Breast epithelium (tissue), 4 donors: ENCODE measurements at places on chromosomes 5 and 9. TPM values are rescaled to one million over a fixed set of nuclear protein-coding genes. Genes with fewer than 3 reads are reported as not detected.

DNA sequence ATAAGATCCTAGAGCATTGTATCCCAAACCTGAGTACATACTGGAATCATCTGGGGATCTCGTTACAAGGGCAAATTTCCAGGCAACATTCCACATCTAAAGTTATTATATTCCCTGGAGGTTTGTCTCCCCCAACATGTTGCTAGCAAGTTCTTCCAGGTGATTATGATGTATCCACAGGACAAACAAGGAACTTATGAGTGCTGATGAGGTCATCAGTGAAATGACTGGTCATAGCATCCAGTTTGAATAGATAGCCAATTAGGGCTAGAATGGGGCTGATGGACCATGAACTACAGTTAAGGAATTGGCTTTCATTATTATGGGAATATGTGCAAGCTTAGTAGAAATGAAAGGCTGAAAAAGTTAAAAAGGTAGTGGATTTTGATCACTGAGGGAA is 115.2 kb downstream of the CWC27 start:
- no peak overlapping the region for H3K4me3 ChIP-seq
- no peaks in the 10 kb centered on the region for H3K4me1 ChIP-seq
- H3K27ac ChIP-seq, result no peak overlapping the region
- H3K27me3 ChIP-seq, result no peaks in the 10 kb centered on the region
- H3K36me3 ChIP-seq, result no peaks in the 10 kb centered on the region
- DNase-seq, result no peak

DNA sequence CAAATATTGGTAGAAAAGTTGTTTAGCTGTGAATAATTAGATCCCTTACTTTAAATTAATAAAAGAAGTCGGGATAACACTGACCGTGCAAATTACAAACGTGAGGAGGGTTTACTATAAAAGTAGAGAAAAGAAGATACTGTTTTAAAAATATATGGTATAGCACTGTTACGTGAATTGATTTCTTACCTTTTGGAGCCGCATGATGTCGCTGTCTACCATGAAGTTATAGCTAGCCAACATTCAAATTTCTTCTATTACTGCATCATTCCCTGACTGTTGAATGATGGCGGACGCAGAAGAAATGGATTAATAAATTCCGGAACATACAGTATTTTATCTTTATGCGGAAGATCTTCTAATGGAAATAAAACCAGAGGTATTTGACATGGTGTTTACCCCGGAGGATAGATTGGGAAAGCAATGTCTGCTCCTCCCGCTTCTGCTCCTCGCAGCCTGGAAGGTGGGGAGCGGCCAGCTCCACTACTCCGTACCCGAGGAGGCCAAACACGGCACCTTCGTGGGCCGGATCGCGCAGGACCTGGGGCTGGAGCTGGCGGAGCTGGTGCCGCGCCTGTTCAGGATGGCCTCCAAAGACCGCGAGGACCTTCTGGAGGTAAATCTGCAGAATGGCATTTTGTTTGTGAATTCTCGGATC is at the start of gene PCDHA6:
PCDHA6 (plus strand) TSS at position 257 of the 658 bp plus-strand sequence; CDS start at position 389, 132 bp downstream.
- H3K27ac ChIP-seq, result peak within 1 kb of the TSS; percentile 25
- H3K4me1 ChIP-seq, result no peaks in the 10 kb centered on the region
- H3K4me3 ChIP-seq, result peak within 1 kb of the TSS; percentile 41
- no peaks in the 10 kb centered on the region for H3K27me3 ChIP-seq

- H3K36me3 ChIP-seq, result peaks cover 24% of the 10 kb centered on the region
- peak overlapping the region; percentile 78 for H3K4me3 ChIP-seq
- DNase-seq, result no peak
- H3K27me3 ChIP-seq, result no peaks in the 10 kb centered on the region
These were observed 435 bp downstream of the ZNF189 start for GRCh38 chr9:101398930-101399642.

NEK6 gene
- total RNA-seq, result 31.5 TPM

- peaks cover 4% of the 10 kb centered on the region for H3K36me3 ChIP-seq
- H3K27ac ChIP-seq, result no peak overlapping the region
- no peak overlapping the region for H3K4me3 ChIP-seq
- H3K27me3 ChIP-seq, result no peaks in the 10 kb centered on the region
These were observed 5.5 kb upstream of the MAML1 start for GRCh38 chr5:179727106-179727505.

EQTN gene
- total RNA-seq, result 0.73 TPM

DNA sequence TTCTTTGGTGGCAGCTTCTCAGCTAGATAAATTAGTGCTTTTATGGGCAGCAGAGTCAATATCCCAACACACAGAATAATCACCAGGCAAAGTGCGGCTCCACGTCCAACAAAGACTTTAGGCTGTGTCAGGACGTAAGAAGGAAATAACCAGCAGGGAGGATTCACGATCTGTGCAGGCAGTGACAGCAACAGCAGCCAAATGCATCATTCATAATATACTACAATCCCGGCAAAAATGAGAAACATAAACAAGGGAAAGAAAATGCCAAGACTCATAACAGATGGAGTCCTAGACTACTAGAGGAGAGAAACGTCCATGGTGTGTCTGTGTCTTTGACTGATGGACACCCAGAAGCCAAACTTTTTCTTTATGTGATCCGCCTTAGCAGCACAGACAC is 100.7 kb downstream of the LMNB1 start:
- no peak overlapping the region for H3K27ac ChIP-seq
- H3K4me3 ChIP-seq, result no peak overlapping the region
- DNase-seq, result no peak
- no peaks in the 10 kb centered on the region for H3K27me3 ChIP-seq

SMIM3 gene
- total RNA-seq, result 47.9 TPM

DNA sequence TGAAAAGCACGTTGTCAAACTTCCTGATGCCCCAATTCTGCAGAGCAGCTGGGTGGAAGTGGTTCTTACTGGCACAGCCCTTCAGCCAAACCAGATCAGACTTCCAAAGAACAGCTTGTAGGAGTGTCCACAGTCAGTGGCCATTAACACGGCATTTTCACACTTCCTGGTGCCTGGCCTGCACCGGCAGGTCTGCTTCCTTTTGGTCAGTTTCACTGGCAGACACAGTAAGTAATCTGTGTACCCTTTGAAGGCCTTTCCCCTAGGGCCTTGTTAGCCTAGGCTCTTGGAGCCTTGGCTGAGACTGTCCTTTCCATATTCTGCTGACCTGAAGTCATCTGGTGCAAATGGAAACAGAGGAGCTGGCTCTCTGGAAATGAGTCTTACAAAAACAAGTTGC is 297.5 kb upstream of the TNC start:
- no peaks in the 10 kb centered on the region for H3K4me1 ChIP-seq
- no peak overlapping the region for H3K4me3 ChIP-seq
- no peaks in the 10 kb centered on the region for H3K36me3 ChIP-seq

GRCh38 chr5:160197341-160198144 is 31.8 kb upstream of the FABP6 start:
- H3K27ac ChIP-seq, result no peak overlapping the region
- H3K36me3 ChIP-seq, result no peaks in the 10 kb centered on the region
- no peaks in the 10 kb centered on the region for H3K27me3 ChIP-seq
- H3K4me1 ChIP-seq, result peaks cover 6% of the 10 kb centered on the region
- no peak overlapping the region for H3K4me3 ChIP-seq

- H3K27ac ChIP-seq, result peak overlapping the region; percentile 90
- H3K4me1 ChIP-seq, result peaks cover 25% of the 10 kb centered on the region
- DNase-seq, result no peak
- H3K4me3 ChIP-seq, result no peak overlapping the region
These were observed 11.5 kb downstream of the PDLIM4 start for GRCh38 chr5:132268769-132269551.

DNA sequence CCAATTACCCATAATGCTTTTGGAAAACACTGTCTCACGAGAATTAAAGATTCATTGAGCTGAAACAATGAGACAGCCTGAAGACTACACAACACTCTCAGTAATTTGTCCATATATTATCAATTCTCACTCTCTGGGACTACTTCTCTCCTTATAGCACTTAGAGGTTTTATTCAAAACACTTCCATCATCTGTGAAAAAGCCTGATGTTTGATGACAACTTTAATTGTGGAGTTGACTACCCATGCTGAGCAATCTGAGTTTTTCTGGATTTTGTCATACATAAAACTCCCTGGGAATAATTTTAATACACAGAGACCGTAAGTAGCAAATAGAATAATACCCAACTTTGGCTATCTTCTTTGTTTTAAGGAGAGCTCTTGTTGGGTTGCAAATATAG is 305.5 kb downstream of the EPB41L4A start:
- H3K4me3 ChIP-seq, result no peak overlapping the region
- no peaks in the 10 kb centered on the region for H3K4me1 ChIP-seq
- H3K27me3 ChIP-seq, result no peaks in the 10 kb centered on the region
- DNase-seq, result no peak

GRCh38 chr5:3194684-3195083 is 400.9 kb upstream of the IRX1 start:
- no peak overlapping the region for H3K4me3 ChIP-seq
- DNase-seq, result no peak
- H3K36me3 ChIP-seq, result no peaks in the 10 kb centered on the region
- no peak overlapping the region for H3K27ac ChIP-seq

TRIM36 gene
- total RNA-seq, result 1.8 TPM

OTULIN gene
- total RNA-seq, result 31.0 TPM

DNA sequence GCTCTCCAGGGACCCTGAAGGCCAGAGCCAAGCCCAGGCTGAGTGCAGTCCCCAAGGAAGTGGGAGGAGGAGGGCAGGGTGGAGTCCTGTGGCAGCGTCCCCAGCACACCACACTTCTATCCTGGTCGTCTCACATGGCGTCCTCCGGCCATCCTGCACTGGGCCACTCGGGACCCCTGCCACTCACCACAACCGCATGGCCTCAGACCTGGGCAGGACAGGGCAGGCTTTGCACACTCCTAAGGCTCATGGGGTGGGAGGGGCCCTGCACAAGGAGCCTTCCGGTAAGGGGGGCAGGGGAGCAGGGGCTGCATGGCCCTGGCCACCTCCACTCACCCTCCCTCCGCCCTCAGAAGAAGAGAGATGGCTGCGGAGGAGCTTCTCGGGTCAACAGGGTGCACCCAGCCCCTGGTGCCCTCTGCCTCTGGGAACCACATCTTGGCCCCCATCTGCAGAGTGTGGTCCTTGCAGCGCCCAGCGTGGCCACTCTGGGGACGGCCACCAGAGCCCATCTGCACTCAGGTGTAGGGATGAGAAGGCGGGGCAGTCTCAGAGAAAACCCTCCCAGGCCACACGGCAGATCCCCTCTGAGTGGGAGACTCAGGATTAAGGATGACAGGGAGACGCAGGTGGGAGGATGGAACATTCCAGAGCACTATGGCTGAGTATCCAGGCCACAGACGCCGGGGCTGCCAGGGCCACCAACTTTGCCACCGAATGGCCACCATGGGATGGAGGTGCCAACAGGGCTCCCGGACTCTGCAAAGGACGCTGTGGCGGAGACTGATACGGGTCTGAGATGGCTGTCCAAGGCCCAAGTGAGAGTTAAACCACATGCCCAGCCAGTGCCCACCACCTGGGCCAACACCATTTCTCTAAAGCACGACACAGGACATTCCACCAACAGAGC is 7.6 kb downstream of the TPPP start:
- no peaks in the 10 kb centered on the region for H3K4me1 ChIP-seq
- H3K4me3 ChIP-seq, result no peak overlapping the region
- no peak for DNase-seq
- no peaks in the 10 kb centered on the region for H3K36me3 ChIP-seq

- H3K4me3 ChIP-seq, result no peak overlapping the region
- no peak for DNase-seq
- H3K27me3 ChIP-seq, result no peaks in the 10 kb centered on the region
These were observed 65.2 kb upstream of the FYB1 start for GRCh38 chr5:39284552-39284951.
